ENCODE measurements at places on chromosomes 12 and 14.

GRCh38 chr12:16329594-16329993 lies 17.9 kb upstream of the MGST1 start:
- peaks cover 4% of the 10 kb centered on the region for H3K4me1 ChIP-seq
- H3K4me3 ChIP-seq, result no peak overlapping the region
- H3K36me3 ChIP-seq, result no peaks in the 10 kb centered on the region
- no peak overlapping the region for H3K27ac ChIP-seq

- no peaks in the 10 kb centered on the region for H3K36me3 ChIP-seq
- no peak overlapping the region for H3K4me3 ChIP-seq
- H3K4me1 ChIP-seq, result peaks cover 43% of the 10 kb centered on the region
- DNase-seq, result no peak
Measured at GRCh38 chr12:124036657-124037109, 63.7 kb downstream of the ZNF664 start.

- no peak within 1 kb of the TSS for H3K27ac ChIP-seq
- H3K36me3 ChIP-seq, result no peaks in the 10 kb centered on the region
- peak within 1 kb of the TSS; percentile 60 for H3K4me3 ChIP-seq
Measured at GRCh38 chr14:24339284-24340151, at the start of gene RIPK3. Gene RIPK3 (minus strand): TSS chr14:24339991. CDS start chr14:24339826, 165 bp downstream.

- no peaks in the 10 kb centered on the region for H3K4me1 ChIP-seq
- no peak for DNase-seq
- peaks cover 17% of the 10 kb centered on the region for H3K27me3 ChIP-seq
- H3K27ac ChIP-seq, result no peak overlapping the region
Measured at GRCh38 chr14:79161571-79161970, 991.4 kb downstream of the NRXN3 start.

GRCh38 chr14:33475623-33476022 lies 475.3 kb downstream of the EGLN3 start:
- no peaks in the 10 kb centered on the region for H3K4me1 ChIP-seq
- H3K27ac ChIP-seq, result no peak overlapping the region
- H3K36me3 ChIP-seq, result no peaks in the 10 kb centered on the region
- H3K4me3 ChIP-seq, result no peak overlapping the region
